ENCODE measurements at places on chromosomes 16 and 17.

GRCh38 chr16:75196836-75197235 lies 10.1 kb downstream of the CTRB2 start:
- DNase-seq, result no peak

GRCh38 chr16:49987381-49987780 lies 37.6 kb upstream of the CNEP1R1 start:
- no peak for DNase-seq

DNA sequence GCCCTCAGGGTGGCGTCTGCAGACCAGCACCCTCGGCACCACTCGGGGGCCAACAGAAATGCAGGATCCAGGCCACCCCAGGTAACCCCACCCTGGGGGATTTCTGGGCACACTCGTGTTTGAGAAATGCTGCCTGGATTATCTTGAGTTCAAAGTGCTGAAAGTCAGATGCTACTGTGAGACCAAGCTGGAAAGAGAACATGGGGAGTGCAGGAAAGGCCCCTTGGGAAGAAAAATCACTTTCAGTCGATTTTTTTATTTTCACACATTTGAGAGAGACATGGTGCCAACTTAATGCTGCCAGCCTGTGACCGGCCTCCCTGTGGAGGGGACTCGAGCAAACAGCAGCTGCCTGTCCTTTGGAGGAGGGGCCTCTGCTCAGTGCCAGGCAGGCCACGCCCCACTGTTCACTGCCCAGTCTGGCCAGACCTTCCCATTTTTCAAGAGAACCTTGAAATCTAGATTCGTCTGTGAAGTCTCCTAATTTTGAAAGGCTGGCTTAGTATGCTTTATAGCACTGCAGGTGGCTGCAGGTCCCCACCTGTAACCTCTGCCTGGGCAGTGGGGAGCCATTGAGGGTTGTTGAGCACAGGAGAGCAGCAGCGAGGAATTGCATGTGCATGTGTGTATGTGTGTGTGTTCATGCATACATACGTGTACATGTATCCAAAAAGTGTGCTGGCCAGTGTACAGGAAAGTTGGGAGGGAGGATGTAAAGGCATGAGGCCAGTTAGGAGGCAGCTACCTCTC lies 70.7 kb upstream of the PLCG2 start:
- no peak for DNase-seq

DNA sequence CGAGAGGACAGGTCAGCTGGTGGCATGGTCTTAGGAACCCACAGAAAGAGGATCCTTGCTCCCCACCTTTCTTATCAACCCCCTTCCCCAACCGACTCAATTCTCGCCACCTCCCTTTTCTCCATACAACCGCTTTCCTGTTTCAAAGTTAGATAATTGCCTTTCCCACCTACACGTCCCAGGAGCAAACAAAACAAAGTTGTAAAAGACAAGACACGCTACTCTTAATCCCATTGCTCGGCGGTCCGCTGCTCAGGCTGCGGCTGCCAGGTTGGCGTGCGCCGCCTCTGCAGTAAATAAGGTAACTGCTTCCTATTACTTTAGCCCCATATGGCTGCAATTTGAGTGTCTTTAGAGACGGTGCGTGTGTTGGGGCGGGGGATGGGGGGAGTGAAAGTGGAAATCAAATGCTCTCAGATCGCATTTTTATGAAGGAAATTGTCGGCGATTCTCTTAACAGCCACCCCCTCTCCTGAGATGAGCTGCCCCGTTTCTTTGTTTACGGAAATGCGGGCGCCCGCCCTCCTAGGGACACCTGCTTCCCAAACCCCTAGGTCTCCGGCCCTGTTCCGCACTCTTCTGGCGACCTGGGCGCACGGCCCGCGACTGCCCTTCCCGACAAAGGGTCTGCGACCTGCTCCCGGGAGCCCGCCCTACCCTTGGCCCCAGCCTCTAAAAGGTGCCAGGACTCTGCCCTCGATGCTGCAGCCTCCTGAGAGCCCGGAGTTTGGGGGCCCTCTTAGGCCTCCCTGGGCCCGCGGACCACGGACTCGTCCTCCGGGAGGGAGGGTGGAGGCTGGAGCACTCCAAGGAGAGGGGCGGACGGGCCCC lies 3.7 kb upstream of the CBX8 start:
- peak; percentile 28 for DNase-seq

- DNase-seq, result no peak
These were observed 21.0 kb downstream of the ACE start for GRCh38 chr17:63497708-63498483.
